Left renal pelvis (tissue), 4 donors: ENCODE measurements at places on chromosomes 7 and 10.

GRCh38 chr7:24972991-24973390 lies 7.0 kb downstream of the OSBPL3 start:
- no peak for DNase-seq

DNA sequence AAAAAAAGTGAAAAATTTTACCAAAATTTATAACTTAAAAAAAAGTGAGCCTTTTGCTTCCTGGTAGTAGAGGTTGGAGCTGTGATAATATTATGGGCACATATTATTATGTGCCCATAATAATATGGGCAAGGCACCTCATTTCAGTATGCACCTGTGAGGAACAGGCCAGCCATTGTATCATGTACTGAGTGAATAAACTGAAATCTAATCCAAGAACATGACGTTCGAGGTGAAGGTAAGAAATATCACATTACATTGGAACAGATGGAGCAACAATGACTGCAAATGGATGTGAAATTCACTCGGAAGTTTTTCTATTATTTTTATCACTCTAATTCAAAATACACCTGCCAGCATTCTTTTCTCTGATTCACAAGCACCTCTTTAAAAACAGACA lies 216.0 kb downstream of the KLF6 start:
- no peak for DNase-seq

- no peak for DNase-seq
Observed at GRCh38 chr10:63256009-63256773, 123.1 kb downstream of the NRBF2 start.

DNA sequence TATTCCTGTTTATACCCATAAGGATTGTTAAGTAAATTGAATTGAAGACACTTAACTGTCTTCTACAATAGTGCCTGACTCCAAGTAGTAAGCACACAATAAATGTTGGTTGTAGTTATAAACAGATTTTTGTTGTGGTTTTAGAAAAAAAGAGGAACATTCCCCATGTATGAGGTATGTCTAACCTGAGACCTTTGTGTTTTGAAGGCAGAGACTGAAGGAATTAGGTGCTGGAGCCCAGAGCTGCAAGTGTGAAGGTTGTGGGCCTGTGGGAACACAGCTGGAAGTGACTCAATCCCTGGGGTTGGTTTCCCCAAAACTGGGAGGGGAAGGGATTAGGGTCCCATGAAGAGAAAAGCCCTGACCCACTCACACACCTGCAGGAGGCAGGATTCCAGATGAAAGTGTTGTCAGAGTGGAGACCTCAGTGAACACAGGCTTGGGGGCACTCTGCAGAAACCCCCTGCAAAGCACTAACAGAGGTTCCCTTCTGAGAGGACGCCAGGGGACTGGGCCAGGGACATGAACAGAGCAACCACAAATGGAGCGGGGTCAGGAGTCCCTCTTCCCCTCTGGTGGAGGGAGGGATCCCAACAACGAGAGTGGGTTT lies 265.1 kb upstream of the KLF14 start:
- no peak for DNase-seq

DNA sequence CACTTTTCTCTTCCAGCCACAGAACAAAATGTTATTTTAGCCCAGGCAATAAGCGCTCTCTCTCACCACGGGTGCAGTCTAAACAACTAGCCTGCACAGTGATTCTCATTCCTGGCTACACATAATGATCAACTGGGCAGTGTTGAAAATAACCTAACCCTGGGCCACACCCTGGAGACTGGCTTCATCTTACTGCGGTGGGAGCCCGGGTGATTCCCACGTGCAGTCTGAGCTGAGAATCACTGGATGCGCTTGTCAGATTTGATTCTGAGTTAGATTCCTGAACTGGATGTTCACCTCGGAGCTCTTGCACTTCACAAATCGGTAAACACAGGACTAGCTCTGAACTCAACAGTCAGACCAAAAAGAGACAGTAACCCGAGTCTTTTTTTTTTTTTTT lies 14.9 kb downstream of the ZC3HAV1 start:
- DNase-seq, result no peak

DNA sequence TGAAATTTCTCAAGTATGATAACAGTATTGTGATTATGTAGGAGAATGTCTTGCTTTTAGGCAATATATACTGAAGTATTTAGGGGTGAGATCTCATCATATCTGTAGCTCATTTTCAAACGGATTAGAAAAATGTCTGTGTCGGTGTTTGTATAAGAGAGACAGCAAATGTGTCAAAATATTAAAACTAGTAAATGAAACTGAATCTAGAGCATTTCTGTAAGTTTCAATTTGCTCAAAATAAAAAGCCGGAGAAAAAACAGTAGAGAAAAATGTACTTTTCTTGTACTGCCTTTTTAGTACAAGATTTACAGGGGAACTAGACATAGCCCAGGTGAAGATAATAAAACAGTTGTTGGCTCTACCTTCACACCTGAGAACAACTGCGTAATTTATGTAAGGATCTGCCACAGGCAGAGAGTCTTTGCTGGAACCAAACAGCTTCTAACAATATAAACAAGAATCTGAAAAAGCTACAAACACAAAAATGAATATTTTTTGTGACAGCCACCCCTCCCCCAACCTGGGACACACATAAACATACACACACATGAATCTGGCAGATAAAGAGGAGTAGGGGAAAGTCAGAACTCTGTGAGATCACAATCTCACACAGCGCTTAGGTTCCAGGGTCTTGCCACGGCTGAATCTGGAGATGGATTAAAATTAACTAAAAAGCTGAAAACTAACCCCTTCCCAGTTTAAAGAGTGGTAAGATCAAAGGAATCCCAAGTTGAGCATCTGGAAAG lies 153.3 kb downstream of the AVL9 start:
- DNase-seq, result no peak

DNA sequence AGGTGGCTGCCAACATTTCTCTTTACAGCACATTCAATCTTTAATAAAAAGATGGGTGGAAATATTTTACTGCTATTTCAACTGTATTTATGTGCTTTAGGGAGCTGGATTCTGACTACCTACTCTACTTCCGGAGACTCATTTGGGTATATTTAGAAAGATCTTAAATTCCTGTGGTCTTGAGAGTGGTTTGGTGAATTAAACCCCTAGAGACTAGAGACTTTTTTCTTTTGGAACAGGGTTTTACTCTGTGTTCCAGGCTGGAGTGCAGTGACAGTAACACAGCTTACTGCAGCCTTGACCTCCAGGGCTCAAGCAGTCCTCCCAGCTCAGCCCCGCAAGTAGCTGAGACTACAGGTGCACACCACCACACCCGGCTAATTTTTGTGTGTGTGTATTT lies 79.0 kb upstream of the HABP2 start:
- no peak for DNase-seq

DNA sequence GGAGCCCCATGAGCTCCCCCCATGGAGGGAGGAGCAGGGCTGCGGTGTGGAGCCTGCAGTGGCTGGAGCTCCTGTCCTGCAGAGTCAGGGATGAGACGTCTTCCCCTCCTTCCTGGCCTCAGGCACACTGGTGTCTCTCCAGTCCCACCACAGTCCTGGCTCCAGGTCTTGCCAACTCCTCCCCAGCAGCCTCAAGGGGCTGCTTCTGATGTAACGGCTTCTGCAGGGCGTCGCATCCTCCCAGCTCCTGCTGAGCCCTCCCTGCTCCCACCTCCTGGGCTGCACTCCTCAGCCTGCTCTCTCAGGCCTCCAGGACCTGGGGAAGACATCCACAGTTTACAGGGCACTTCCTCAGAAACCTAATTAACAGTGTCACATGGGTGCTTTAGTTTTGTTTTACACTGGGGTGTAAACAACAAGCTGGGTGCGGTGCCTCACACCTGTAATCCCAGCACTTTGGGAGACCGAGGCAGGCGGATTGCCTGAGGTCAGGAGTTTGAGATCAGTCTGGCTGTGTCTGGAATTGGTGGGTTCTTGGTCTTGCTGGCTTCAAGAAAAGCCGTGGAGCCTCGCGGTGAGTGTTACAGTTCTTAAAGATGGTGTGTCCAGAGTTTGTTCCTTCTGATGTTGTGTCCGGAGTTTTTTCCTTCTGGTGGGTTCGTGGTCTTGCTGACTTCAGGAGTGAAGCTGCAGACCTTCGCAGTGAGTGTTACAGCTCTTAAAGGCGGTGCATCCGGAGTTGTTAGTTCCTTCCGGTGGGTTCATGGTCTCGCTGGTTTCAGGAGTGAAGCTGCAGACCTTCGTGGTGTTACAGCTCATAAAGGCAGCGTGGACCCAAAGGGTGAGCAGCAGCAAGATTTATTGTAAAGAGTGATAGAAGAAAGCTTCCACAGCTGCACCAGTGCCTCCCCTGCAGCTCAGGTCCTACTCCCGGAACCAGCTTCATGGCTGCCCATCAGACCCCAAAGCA lies 95.0 kb downstream of the PAXIP1 start:
- DNase-seq, result no peak

GRCh38 chr7:45156516-45157272 lies 897 bp upstream of the RAMP3 start:
- no peak for DNase-seq

DNA sequence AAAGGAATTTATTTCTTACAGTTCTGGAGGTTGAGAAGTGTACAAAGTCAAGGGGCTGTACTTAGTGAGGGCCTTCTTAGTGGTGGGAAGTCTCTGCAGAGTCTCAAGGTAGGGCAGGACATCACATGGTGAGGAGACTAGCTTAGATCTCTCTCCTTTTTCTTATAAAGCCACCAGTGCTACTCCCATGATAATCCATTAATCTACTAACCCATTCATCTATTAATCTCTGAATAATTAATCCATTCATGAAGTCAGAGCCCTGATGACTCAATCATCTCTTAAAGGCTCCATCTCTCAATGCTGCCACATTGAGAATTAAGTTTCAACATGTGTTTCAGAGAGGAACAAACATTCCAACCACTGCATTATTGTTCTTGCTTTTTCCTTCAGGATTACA lies 64.4 kb upstream of the CSTF2T start:
- DNase-seq, result no peak

- no peak for DNase-seq
Observed at GRCh38 chr10:411603-412002, 276.3 kb downstream of the ZMYND11 start.

- DNase-seq, result no peak
Observed at GRCh38 chr10:6953271-6953801, 373.3 kb upstream of the PRKCQ start.

- DNase-seq, result no peak
Observed at GRCh38 chr7:155590215-155591018, 44.1 kb upstream of the CNPY1 start.

GRCh38 chr7:51315393-51316261 lies 982 bp downstream of the COBL start:
- DNase-seq, result no peak

DNA sequence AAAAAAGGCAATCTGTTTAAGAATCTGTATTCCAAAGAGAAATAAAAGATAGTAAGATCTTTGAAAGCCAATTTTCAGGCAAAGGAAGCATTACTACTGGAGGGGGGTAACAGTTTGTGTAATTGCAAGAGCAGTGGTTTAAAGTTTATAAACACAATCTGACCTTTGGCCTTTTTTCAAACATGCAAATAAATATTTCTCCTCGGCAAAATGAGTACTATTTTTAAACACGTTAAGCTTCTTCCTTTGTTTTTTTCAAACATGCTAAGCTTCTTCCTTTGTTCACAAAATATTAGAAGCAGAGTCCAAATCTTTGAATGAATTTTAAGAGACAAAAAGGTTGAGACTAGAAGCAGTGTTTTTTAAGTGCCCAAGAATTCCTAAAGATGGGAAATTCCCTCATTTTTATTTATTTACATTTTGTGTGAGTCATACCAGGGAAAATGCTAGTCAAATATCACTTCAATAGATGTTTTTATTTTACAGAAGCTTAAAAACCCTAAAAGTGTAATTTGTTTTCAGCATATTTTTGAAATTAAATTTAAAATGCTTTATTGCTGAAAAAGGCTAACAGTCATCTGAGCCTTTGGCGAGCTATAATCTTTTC lies 229.3 kb downstream of the GPR37 start:
- DNase-seq, result no peak

DNA sequence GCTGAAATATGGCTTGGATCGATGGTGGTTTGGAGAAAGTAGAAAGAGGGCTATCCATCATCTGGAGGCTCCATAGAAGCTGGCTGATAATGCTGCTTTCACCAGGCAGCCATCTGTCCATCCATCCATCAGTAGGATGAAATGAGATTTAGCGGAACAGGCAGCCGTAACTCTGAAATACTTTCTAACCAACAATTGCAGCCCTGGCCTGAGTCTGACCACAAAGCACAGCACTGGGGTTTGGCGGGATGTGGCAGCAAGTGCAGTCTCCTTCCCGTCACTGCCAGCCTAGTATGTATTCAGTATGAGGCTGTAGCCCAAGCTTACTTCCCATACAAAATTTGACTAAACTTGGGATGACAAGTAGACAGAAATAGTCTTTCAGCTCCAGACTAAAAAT lies 38.0 kb downstream of the R3HCC1L start:
- no peak for DNase-seq

DNA sequence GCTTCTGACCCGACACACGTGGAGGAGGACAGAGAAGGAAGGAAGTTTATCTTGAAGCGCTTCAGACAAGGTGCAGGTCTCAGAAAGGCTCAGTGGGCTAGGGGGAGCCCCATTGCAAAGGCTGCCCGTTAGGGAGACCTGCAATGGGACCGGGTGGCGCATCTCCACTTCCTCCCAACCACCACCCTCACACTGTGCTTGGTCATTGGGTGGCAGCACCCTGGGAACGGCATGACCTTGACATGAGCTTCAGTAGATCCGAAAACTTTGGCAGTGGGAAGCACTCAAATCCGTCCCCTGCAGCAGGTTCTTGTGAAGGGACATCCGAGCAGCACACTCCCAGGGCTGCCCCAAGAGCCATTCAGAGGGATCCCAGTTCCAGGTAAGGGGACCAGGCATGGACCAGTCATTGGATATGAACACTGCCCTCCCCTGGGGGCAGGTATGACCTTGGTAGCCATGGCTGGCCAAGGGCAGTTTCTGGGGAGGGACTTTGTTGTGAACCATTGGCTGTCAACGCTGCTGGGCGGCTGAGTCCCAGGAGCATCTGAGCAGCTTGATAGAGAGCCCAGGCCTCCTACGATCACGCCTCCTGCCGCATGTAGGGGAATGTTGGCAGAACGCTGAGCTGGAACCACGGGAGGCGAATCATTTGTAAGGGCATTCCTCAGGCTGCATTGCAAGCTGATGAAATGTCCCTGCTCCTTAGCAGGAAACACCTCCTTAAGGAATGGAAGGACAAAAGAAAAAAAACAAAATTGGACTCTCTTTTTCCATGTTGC lies 31.7 kb downstream of the GALNTL5 start:
- no peak for DNase-seq

DNA sequence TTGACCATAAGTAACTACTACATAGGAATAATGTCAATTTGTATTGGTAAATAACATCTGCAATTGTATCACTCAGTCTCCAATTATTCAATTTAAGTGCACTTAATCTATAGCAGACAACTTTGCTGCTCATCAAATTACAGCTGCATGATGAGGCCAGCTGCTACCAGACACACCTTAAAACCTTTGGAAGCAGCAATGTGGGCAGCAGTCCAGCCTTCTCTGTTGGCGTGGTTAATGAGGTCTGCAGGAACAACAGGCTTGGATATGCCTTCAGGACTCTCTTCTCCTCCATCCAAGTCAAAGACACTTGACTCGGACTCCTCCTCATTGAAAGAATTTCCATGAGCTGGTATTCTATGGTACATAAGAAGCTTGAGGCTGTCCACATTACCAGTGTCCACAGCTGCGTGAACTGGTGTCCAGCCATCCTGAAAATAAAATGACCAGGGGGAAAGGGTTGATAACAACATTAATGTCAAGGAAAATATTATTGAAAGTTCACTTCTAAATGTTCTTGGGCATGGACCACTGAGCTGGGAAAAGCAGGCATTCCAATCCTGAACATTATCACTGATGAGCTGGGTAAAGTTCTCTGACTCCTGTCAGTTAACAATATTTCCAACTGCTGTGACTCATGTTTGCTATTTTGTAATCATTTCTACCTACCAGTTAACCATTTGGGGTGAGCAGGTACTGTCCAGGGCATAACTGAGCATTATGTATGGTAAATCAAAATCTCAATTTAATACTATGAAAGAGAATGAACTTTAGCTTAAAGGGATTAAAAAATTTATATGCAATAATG lies 95.7 kb downstream of the CTTNBP2 start:
- no peak for DNase-seq
